Esophagus squamous epithelium (tissue), 5 donors: ENCODE measurements at places on chromosomes 7 and 10.

- DNase-seq = no peak
These were observed 52.8 kb downstream of the CHST15 start for GRCh38 chr10:124040451-124041188.

GRCh38 chr10:69068549-69068948 is 19.4 kb upstream of the SRGN start:
- no peak for DNase-seq

DNA sequence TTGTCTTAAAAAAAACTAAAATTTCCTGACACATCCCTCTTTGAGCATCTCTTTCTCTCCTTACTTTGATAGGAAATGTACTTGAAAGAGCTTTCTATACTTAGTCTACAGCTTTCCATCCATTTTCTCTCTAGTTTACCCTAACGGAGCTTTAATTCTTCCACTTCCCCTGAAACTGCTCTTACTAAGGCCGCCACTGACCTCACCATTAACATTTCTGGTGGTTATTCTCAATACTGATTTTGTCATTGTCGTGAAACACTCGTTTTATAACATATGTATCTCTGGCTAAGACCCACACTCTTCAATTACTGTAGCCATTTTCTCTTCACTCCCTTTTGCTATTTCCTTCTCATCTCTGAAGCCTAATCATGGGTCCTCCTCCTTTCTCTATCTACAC is 262.0 kb upstream of the FERD3L start:
- no peak for DNase-seq

- no peak for DNase-seq
These were observed 462.1 kb upstream of the GALNT17 start for GRCh38 chr7:70669854-70670253.

DNA sequence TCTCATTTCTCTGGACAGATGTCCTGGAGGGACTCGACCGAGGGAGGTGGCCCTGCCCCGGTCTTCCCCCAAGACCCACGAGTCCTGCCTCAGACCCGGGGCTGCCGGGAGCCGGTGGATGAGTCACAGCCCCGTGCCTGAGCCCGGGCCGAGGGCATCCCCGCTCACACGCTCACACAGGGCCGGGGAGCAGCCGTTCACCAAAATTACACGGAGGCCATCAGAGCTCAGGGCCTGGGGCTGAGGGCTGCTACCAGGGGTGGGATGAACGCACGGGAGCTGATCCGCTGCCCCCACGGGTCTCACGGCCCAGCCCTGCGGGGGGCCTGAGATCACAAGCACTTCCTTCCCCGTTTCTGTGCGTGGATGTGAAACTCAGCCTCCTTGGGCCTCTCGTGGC is 17.5 kb downstream of the FAM20C start:
- DNase-seq = no peak
